ENCODE measurements at places on chromosomes 1 and 21.
A peak's percentile ranks its signal among the peaks of the same experiment; 100 is the strongest.

- DNase-seq = no peak
Observed at GRCh38 chr1:102071451-102071850, 74.7 kb upstream of the OLFM3 start.

DNA sequence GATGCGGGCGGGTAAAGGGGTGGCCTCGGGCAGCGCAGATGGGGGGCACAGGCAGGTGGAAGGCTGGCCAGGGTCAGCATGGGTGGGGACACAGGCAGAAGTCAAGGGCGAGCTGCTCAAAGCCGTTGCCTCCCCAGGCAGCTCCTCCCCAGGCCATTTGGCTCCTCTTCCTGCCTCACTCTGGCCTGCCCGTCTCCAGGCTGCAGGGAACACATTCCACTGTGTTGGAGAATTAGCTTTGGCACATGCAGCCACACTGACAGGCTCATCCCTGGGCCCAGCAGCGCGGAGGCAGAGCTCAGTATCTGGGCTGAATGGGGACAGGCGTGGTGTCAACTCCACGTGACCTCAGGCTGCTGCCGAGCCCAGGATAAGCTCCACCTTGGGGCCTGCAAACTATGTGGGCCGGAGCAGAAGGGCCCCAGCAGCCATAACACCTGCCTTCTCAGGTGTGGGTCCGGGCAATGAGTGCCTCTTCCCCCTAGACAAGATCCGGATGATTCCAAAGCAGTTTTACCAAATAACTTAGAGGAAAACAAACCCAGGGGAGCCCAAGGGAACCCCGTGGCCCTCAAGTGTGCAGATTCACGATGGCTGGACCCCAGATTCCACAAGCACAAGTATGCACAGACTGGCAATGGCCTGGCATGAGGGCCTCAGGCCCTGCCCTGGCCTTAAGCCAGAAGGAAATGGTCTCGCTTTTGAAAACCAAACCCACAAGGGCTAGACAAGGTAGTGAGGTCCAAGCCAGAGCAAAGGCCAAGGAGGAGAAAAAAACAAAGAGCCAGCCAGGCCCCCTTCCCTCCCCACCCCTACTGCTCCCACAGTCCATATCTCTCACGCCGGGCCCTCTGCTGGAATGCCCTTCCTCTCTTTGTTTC lies 40.2 kb downstream of the HSPG2 start:
- peak; percentile 48 for DNase-seq

DNA sequence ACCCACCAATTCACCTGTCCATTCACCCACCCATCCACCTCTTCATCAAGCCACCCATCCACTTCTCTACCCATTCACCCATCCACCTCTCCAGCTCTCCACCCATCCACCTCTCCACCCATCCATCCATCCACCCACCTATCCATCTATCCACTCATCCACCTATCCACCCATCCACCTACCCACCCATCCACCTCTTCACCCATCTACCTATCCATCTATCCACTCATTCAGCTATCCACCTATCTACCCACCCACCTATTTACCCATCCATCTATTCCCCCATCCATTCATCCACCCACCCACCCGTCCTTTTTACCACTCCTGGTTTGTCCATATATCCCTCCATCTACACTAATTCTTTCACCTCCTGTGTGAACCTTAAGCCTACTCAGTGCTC lies 105.7 kb downstream of the ACTL8 start:
- DNase-seq = no peak

DNA sequence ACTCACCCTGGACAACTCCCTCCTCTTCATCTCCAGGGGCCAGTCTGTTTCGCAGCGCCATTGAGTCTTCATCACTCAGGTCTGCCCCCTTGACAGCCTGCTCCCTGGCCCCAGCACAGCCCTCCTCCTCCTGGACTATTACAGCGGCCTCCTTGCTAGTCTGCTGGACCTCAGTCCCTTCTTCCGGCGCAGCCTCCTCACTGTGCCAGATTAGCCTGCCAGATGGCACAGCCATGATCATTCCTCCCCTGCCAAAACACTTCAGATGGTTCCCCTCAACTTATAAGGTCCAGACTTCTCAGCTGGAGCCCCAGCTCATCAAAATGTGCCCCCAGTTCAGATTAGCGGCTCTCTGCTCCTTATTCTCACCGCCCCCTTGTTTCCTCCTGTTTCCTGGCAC lies 7.0 kb upstream of the CELSR2 start:
- DNase-seq = no peak

GRCh38 chr1:10561497-10561896 lies 86.7 kb downstream of the PEX14 start:
- no peak for DNase-seq

GRCh38 chr1:66852870-66853269 lies 51.8 kb upstream of the INSL5 start:
- DNase-seq = no peak

DNA sequence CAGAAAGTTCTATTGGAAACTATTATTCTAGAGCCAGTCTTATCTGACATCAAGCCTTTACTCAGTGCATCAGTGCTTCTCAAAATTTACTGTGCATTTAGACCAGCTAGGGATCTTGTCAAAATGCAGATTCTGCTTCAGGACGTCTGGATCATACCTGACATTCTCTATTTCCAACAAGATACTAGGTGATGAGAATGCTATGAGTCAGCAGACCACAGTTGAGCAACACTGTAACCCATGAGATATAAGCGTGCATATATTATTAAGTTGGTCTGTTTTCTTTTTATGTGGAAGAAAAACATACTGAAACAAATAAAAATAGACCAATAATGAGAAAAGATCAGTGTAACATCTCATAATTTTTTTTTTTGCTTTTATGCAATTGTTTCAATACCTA lies 40.4 kb upstream of the KCNH1 start:
- DNase-seq = no peak

DNA sequence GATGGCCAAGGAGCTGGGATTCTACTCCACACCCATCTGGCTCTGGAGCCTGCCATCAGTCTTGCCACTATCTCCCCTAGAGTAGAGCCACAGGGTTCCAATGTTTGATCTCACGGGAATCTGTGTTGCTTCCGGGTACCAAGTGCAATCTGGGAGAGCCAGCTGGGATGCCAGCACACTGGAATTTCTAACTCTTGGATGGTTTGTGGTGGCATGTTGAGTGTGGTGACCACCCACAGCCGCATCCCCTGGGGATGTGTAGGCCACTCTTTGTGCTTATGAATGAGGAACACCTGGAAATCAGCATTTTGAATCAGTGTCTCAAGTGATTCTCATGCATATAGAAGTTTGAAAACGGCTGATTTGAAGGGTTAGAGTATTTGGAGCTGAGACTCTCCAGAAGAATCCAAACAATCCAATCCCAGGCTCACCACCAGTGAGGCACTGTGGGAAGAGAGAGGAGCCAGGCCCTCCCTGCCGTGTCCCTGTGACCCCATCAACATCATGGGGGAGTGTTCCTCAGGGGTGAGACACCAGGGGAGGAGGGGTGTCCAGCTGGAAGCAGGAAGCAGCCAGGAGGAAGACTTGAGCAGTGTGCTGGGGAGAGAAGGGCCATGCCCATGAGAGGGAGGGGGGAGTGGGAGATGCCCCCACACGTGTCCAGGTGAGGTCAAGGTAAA lies 13.4 kb downstream of the FBLIM1 start:
- no peak for DNase-seq

- no peak for DNase-seq
Observed at GRCh38 chr1:36137226-36137625, 12.1 kb downstream of the TRAPPC3 start.

DNA sequence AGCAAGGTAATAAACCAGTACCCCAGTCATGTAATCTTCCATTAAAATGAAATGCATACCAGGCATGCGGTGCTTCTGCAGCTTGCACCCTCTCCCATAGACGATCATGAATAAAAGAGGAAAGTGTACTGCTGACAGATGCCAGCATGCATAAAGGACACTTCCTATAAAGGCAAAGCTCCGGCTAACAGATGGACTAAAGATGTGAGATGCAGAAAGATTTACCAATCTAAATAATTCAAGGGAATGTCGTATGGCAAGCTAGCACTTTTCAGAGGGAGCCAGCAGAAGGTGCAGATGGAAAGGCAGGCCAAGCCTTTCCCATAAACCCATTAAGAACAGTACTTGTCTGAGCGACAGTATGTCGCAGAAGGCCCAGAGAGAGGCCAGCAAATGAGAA lies 542.0 kb downstream of the NUF2 start:
- DNase-seq = no peak

All from fibroblast of skin of back (primary cell).